Memory B cell (primary cell): ENCODE measurements at places on chromosomes 5 and 9.

DNA sequence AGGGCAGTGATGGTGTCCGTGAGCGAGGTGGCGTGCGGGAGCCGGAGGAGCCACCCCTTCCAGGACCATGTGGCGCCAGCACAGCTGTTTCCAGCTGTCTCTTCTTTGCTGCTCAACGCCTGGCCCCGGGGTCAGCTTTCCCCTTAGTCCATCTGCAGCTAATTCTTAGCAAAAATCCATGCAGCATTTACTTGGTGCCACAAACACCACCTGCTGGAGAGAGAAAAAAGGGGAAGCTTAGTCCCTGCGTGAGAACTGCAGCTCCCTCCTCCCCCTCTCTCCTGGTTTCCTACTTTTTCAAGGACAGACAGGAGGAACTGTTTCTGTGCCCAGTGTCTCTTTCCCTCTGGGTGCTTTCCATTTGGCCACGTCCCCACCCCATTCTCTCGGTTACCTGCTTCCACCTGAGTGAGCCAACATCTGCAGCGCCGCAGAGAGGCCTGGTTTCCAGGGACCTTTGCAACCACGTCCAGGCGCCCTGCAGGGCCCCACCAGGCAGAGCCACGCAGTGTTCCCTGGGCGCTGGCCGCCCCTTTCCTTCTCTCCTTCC is 3.4 kb downstream of the SLC6A19 start:
- DNase-seq: no peak

GRCh38 chr9:133839822-133840329 is 101.7 kb upstream of the SARDH start:
- DNase-seq: no peak

DNA sequence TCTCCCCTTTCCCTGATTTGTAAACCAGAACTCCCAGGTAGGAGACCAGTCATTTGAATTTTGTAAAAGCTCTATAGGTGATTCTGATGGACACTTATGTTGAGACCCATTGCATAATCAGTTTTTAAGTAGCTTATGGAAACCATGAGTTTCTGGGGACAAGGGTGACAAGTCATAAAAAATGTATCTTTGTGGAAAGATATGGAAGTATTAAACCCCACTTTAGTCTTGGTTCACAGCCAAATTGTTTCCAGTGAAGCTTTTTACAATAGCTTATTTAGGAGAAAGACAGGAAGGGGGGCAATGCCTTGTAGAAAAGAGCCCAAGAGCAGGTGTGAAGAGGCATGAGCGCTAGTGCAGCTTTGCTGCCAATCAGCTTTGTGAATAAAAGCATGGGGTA is 453 bp upstream of the CCL28 start:
- no peak for DNase-seq

DNA sequence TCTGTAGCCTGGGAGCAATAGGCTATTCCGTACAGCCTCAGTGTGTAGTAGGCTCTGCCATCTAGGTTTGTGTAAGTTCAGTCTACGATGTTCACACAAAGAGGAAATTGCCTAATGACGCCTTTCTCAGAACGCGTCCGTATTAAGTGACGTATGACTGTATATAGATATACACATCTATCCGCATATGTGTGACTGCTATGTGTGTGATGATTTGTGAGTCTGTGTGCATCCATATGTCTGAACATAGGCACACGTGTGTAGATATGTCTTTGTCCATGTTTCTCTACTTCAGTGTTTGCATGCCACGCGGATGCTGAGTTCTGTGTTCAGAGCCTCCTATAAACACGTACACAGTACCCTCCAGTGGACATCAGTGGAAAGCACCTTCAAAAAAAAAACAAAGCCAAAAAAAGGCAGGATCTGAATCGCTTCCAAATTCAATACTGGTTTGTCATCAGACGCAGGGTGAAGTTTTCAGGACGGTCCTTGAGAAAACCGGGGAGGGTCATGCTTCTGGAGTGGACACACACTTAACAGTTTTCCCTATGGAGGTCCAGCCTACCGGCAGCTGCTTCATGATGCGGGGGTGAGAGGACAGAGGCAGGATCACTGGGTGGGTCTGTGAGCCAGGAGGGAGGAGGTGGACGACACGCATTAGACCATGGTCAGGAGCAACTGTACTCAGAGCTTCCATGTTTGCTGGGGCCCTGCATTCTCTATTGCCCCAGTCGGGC is 29.5 kb upstream of the ALDH1B1 start:
- DNase-seq: no peak

- DNase-seq: no peak
Measured at GRCh38 chr5:160291467-160291866, 20.9 kb downstream of the CCNJL start.

DNA sequence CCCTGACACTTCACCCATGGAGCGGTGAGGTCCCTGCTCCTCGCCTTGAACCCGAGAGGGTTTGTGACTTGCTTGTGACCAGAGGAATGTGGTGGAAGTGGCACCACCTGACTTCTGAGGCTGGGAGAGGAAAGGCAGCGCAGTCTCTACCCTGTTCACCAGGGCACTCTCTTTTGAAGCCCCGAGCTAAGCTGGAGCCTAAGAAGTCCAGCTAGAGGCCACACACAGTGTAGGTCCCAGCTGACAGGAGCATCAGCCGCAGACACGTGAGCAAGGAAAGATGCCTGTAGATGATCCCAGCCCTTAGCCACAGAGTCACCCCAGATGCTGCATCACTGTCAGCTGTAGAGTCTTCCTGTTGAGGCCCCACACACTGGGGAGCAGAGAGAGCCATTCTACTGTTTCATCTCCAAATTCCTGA is 1.7 kb upstream of the ANGPTL2 start:
- DNase-seq: no peak

DNA sequence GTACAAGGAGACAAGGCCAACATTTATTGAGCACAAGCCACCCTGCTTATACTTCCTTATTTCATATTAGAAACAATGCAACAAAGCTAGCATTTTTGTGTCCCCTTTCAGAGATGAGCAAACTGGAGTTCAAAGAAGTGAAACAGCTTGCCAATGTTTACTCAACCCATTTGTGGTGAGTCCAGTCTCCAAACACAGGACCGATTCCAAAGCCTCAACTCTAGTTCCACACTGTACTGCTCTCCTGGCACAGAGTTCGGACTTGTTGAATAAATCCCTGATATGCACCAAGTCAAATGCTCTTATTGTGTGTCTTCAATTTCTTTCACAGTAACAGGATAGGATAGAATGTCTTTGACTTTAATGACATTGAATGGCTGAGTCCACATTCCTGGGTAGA is 604.8 kb upstream of the BRINP1 start:
- DNase-seq: no peak

DNA sequence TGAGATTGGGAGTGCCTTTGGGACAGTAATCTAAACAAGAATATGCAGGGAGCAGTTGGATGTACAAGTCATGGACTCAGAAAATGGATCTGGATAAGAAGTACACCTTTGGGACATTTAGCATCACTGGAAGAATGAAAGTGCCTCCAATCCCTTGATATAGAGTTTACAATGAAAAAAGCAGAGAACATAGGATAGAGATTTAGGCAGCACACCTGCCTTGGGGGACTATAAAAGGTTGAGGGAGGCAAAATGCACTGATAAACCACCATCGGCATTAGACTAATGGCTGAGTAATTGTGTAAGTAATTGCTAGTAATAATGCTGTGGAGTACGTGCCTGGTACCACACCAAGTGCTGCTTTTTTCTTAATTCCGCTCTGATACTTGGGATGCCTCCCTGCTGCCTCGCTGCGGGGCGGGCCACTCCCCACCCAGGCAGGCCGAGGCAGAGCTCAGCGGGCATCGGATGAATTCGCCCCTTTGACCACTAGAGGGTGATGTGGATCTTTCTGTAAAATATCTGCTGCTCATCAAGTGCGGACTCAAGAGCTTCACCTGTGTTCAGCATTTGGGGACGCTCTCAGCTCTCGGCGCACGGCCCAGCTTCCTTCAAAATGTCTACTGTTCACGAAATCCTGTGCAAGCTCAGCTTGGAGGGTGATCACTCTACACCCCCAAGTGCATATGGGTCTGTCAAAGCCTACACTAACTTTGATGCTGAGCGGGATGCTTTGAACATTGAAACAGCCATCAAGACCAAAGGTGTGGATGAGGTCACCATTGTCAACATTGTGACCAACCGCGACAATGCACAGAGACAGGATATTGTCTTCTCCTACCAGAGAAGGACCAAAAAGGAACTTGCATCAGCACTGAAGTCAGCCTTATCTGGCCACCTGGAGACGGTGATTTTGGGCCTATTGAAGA is 99.9 kb downstream of the ANKRD18B start:
- DNase-seq: peak; percentile 77

DNA sequence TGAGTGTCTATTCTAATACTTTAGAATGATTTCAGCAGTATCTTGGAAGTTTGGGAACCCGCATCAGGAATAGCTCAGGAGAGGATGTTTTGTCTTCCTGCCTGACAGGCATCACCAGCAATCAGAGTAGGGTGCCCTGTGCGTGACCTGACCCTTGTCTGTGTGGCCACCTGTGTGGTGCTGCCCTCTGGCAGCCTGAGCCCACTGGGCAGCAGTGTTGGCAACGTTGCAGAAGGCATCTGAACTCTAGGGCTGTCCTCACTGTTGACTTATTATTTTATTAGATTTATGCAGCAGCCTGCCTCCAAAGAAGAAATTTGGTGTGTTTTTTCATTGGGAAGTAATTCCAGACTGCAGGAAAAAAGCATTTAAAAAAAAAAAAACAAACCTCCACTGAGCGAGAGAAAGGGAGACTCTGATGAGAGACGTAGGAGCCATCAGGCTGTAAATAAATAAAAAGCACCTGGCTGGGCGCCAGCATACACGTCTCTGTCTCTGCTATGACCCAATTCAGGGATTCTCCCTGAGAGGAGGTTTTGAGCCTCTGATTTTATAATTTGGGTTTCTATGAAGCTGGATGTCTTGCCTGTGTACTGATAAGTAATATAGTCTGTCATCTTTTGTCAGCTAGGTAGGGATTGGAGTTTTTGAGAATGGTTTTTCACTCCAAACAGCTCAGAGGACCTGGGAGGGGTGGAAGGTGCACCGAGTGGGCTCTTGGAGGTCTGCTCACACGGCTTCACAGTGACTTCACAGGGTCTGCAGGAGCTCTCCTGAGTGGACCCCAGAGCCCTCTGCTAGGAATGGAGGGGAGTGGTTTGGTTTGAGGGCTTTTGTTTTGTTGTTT is 49.0 kb downstream of the FAM78A start:
- DNase-seq: no peak

DNA sequence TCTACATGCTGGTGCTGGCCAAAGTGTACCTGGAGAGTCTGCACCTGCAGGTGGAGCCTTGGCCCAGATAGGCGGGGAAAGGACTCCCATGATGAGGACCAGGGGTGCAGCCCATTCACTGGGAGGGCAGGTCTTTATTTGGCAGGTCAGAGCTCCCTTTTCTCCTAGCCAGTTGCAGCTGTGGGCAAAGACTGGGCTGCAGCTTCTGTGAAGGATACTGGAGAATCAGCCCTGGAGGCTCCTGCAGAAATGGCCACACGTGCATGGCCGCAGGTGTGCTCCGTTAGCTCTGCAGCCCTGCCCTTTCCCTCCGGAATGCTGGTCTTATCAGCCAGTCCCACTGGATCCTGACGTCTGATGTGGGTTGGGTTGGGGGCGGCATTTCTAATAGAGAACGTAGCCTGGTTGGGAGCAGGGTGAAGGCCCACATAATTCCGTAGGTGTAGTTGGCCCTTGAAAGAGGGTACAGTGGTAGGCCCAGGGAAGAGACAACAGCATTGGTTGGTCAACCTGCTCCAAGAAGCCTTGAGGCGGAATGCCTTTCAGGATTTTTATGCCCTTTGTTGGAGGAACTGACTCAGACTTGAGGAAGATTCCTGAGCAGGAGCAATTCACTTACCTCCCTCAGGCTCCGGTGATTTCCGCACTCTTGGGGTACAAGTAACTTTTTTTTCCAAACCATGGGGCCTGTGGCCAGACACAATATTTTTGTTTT is 22.0 kb upstream of the TIFAB start:
- DNase-seq: no peak

DNA sequence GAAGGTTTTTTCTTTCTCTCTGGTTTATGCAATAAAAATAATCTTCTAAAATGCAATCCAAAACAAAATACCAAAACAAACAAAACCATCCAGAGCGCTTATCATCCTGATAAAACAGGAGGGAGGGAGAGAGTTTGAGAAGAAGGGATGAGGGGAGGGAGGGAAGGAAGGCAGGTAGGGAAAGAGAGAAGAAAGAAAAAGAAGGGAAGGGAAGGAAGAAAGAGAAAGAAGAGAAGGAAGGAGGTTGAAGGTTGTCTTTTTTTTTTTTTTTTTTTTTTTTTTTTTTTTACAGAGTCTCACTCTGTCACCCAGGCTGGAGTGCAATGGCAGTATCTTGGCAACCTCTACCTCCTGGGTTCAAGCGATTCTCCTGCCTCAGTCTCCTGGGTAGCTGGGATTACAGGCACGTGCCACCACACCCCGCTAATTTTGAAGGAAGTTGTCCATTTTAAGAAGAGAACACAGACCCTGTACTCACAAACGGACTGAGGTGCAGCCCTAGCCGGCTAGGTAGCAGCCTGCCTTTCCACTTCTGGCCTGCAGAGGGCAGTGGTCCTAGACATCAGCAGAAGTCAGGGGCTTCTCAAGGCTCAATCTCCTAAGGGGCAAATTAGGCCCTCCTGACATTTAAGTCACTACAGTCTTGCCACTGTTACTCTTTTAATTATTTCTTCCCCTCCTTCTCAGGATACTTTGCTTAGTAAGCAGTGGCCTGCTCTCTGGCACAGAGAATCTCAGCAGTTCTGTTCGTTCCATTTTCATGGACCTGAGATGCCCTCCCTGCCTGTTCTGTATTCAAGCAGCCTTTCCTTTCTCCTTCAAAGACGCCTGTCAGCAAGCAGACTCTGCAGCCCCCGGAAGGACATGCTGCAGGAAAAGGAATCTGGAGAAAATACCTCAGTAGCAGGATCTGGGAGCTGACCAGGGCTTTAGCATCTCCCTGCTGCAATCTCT is 76.4 kb downstream of the EPB41L4B start:
- peak; percentile 71 for DNase-seq

- no peak for DNase-seq
Measured at GRCh38 chr5:124644138-124644537, 102.3 kb downstream of the ZNF608 start.

- no peak for DNase-seq
Measured at GRCh38 chr5:69313428-69313827, 19.2 kb downstream of the CCDC125 start.

- DNase-seq: no peak
Measured at GRCh38 chr5:132510076-132510475, 19.5 kb upstream of the IRF1 start.

DNA sequence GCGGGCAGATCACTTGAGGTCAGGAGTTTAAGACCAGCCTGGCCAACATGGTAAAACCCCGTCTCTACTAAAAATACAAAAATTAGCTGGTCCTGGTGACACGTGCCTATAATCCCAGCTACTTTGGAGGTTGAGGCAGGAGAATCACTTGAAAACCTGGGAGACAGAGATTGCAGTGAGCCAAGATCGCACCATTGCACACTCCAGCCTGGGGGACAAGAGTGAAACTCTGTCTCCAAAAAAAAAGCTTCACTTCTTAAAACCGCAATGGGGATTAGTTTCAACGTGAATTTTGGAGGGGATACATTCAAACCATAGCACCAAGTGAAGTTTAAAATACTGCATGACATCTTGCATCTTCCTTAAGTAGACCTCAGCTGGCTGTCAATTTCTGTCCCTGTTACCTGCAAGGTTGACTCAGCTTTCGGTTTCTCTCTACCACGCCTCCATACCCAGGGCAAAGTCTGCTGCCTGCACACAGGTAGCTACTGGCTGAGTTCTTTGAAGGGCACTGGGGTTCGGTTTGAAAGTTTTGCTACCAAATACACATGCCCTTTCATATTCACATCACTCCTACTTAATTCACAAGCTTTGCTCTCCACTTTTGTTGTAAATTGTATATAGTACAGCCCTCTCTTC is 69.3 kb downstream of the KIAA1958 start:
- no peak for DNase-seq

GRCh38 chr9:125399165-125399564 is 137.5 kb downstream of the GAPVD1 start:
- no peak for DNase-seq

GRCh38 chr5:122170620-122171019 is 41.3 kb downstream of the ZNF474 start:
- DNase-seq: no peak
